HAP-1 (cell line): ENCODE measurements at places on chromosomes 12 and 14.

DNA sequence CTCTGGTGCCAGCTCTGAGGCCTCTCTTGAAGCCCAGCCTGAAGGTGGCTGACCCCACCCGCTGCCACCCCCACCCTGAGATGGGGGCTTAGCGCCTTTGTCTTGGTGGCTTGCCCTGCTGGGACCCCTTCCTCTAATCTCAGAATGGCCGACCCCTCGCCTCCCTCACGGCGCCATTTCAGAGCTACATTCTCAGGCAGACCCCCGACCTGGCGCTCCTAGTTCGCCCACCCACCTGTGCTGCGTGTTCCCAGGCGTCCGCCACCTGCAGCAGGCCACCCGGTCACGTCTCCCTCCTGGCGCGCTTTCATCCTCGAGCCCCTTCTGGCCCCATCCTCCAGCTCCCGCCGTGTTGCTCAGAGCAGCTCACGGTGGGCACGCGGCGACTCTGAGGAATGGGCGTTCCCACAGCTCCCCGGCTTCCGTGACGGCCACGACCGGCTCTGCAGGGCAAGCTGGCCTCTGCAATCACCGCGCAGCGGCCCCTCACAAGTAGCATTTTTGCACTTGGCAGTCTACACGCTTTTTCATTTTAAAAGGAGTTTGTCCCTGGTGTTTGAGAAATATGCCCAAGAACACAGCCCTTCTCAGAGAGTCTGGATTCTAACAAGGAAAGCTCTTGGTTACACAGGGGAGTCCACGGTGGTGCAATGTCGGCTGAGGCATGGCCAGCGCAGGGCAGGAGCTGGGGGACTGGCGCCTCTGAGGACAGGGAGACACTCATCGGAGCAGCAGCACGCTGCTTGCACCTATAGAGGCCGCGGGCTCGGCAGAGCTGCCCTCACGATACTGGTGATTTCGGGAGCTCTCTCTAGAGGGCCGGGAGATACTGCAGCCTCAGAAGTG, 105.7 kb upstream of the C14orf180 start:
- no peak for DNase-seq

- DNase-seq, result no peak
Measured at GRCh38 chr14:54528973-54529372, 19.3 kb downstream of the CGRRF1 start.

GRCh38 chr14:72075649-72076334, 143.6 kb downstream of the RGS6 start:
- peak; percentile 27 for DNase-seq

DNA sequence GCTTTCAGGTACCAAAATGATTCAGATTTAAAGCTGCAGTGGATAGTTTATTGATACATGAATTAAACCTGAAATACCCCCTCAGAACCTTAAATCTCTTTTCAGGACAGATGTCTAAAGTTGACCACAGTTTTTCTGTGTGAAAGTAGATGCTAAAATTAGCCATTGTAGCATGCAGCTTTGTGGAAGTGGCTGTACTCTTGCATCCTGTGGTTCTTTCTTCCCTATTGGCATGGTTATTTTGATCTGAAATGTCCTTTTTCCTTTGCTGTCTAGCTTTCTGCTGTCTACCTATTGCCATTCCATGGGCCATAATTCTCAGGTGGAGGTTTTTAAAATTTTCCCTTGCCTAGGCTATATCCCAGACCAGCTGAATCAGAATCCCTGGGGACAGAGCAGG, 455.6 kb downstream of the ZFP36L1 start:
- no peak for DNase-seq

DNA sequence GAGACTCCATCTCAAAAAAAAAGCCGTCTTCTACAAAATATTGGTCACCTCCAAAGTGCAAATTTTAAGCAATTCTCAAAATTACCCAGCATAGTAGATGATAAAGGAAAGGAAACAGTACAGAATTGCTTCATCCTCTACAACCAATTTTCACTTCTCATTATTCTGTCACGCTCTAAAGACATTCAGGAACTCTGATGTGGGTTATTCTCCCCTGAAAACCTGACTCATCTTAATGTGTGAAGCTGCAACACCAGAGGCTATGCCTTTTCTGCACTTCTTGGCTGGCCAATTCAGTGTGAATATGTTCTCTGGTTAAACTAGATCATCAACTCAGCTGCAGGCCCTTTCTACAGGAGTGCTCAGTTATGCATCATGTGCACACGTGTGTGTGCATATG, 11.0 kb downstream of the PTGER2 start:
- no peak for DNase-seq

- DNase-seq, result no peak
Measured at GRCh38 chr12:20213723-20214625, 154.4 kb upstream of the PDE3A start.

DNA sequence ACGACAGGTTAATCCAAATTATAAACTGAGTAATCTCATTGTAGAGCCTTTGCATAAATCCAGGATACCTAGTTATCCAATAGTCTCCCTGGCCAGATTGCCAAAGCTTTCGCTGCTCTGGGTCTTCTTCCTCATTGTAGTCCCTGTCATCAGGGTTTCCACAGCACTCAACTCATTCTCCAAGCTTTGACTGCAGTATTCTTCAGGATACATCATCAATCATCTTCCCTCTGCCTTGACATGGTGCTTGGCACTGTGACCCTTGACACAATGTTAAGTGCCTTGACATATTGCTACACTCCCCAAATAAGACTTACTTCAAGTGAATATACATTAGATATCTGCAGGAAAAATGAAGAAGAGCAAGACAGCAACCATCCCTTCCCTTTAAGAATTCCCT, 60.1 kb upstream of the RESF1 start:
- DNase-seq, result no peak

DNA sequence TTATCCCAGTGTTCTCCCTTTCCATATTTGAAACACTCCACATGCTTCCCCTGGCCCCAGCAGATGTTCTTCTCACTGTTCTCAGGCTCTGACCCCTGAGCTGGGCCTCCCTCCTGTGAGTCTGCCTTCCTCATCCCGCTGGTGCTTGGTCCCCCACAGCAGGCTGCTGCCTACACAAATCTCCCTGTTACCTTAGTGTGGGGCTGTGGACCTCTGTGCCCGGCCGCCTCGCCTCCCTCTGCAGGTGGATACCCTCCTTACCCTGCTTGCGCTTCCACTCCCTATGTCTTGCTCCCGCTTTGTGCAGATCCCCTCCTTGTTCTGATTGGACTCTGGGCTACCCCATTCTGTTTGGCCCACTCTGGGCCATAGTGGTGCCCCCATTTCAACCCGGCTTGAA, 6.9 kb downstream of the DERA start:
- no peak for DNase-seq

DNA sequence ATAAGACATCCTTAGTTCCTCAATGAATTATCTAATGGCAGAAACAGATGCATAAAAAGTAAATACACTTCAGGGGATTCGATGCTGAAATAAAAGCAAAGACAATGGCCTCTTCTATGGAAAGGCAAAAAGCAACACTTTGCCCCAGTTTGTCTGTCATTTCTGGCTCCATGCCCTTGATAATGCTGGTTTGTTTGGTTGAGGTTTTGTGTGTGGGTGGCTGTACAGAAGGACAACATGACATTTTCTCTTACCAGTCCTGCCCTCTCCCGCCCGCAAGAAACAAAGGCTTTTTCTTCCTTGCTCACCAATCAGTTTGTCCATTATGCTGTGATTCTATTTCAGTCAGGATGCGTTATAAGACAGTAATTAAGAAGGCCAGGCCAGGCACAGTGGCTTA, 18.1 kb upstream of the WDR89 start:
- no peak for DNase-seq

- no peak for DNase-seq
Measured at GRCh38 chr14:99235582-99236320, 36.2 kb downstream of the BCL11B start.

DNA sequence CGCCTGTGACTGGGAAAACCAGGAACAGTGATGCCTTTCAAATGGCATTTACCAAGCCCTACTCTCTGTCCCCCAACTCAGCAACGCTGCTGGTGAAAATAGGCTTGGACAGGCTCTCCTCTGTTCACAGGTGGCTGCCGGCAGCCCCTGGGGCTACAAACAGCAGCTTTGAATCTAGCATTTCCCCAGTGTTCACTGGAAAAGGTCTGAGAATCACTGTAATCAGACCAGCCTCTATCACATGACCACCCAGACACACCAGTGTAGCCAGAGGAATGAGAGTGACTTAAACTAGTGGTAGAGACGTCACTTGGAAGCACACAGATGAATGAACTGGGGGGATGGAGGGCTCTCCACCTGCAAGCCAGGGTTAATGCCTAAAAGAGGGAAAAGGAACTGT, 151.8 kb downstream of the FOXN3 start:
- DNase-seq, result no peak

DNA sequence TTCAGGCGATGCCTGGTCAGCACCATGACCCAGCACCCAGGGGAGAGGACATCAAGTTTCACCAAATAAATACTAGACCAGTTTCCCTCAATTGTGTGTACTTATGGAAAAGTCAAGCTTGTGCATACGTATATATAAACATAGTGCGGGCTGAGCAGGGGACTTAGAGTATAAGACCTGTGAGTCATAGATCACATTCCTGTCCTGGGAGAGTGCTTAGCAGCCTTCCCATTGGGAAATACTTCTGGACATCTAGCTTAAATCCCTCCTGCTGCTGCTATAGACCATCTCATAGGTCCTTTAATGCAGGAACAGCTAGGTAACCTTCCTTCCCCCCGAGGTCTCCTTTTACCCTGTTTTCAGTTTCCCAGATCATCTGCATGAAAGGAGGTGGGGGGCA, 51.9 kb downstream of the PRMT8 start:
- DNase-seq, result no peak

DNA sequence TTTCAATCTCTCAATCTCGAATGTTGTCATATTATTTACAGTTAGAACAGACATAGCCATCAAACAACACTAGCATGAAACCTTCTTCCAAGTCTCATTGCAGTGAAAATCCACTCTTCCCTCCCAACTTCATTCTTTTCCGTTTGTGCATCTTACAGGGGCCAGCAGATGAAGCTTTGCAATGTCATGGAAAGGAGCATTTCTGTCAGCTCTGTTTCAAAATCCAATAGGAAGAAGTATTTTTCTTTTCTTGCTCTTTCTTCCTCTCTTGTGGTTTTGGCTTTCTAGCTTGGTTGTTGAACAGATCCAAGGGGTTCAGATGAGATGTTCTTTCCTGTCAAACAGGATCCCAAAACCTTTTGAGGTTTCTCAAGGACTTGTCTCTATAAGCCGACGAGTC, 416.6 kb downstream of the AEBP2 start:
- no peak for DNase-seq
